ENCODE measurements at places on chromosomes 13 and 19.

- no peak for DNase-seq
Measured at GRCh38 chr13:98405107-98405571, 171.8 kb downstream of the STK24 start.

DNA sequence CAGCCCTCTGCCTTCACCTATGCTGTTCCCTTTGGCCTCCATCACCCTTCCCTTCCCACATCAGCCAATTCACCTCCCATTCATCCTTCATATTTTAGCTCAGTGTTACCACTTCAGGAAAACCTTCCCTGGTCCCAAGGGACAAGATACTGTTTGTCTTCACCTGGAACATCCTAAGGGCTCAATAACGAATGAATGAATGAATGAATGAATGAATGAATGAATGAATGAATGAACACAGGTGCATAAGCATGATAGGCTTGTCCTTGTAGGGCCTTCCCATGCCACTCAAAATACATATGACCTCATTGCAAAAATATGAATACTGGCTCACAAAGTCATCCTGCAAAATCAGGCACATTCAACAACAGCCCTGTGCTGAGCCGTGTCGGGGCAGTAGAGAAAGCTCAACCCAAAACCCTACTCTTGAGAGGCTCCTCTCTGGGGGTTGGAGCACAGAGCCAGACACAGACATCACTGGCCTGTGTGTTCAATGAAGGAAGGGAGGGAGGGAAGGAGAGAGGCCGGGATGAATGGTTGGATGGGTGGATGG, 33.7 kb upstream of the TPM4 start:
- DNase-seq, result no peak

DNA sequence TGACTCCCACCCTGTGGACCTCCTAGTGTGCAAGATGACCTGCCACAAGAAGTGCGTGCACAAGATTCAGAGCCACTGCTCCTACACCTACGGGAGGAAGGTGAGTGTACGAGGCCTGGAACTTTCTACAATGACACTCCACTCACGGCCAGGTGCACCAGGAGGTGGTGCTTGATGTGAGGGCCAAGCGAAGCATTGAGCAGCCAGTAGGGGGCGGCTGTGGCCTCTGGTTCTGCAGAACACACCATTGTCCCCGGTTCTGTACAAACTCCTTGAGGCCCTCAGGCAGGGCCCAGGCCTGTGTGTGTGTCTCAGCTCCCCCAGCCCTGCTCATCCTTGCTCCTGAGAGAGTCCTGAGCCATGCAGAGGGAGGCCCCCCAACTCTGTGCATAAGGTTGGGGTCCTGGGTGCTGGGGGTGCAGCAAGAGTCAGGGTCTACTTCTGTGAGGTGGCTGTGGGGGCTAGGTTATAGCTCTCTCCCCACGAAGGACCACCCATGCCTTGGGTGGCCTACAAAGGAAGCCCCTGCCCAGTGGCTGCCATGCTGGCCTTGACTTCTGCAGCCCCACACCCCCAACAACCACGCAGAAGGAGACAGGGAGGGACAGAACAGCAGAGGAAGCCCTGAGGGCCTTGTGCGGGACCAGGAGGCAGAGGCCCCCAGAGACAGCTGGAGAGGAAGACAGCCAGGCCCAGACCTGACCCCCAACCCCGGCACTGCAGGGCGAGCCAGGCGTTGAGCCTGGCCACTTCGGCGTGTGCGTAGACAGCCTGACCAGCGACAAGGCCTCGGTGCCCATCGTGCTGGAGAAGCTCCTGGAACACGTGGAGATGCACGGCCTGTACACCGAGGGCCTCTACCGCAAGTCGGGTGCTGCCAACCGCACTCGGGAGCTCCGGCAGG, 9.7 kb upstream of the USE1 start:
- peak; percentile 2 for DNase-seq

- no peak for DNase-seq
Measured at GRCh38 chr13:44876782-44877324, 112.4 kb downstream of the NUFIP1 start.

- no peak for DNase-seq
Measured at GRCh38 chr13:100063333-100063732, 25.6 kb upstream of the PCCA start.

- DNase-seq, result no peak
Measured at GRCh38 chr19:50974702-50975556, 5.5 kb upstream of the KLK6 start.

GRCh38 chr13:34869696-34870095, 72.4 kb upstream of the NBEA start:
- no peak for DNase-seq

- DNase-seq, result no peak
Measured at GRCh38 chr13:36804588-36804987, 14.4 kb upstream of the RFXAP start.

- no peak for DNase-seq
Measured at GRCh38 chr13:28497143-28497876, 2.4 kb upstream of the FLT1 start.

GRCh38 chr13:25864116-25864515, 187.7 kb downstream of the SHISA2 start:
- no peak for DNase-seq

DNA sequence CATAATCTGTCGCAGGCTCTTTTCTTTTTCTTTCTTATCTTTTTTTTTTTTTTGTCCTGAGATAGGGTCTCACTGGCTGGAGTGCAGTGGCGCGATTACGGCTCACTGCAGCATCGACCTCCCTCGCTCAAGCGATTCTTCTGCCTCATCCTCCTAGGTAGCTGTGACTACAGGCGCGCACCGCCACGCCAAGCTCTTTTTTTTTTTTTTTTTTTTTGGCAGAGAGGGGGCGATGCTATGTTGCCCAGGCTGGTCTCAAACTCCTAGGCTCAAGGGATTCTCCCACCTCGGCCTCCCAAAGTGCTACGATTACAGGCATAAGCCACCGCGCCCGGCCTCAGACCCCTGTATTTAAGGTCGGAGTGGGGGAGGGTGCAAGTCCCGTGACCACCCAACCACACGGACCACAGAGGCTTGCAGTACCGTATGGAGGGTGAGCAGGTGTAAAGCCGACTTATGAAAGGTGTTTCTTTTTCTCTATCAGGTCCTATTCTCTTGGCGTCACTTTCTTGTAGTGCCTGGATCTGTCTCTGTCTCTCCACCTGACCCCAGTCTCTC, 2.0 kb downstream of the PHLDB3 start:
- no peak for DNase-seq

- no peak for DNase-seq
Measured at GRCh38 chr19:40621966-40622772, 21.0 kb downstream of the LTBP4 start.

DNA sequence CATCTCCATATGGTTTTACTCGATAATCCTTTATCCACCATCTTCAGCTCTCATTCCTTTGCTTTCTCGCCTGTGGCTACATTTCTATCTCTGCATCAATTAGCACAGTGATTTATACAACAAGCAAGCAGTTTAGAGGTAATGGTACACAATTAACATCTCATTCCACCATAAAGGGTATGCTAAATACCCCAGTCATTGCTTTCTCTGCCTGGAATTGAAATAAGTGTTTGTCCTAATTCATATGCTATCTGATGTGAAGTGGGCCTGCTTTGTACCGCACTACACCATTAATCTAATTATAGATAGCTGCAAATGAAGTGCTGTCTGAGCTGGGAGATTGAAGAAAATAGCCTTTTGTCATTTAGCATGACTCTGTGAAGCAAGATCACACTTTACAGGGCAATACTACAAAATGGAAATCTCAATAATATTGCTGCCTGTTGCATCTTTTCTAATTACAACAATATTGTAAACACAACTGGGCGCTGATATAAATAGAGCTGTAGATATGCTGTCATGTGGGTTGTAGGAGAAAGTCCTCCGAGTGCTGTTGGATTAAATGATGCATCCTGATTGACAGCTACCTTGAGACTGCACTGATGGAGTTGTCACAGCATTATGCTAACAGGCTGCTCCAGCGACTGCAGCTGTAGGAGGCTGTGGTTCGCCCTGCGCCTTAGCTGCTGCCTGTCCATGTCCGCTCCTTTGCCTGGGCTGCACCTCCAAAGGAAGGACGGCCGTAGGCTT, 78.2 kb downstream of the GGACT start:
- no peak for DNase-seq

DNA sequence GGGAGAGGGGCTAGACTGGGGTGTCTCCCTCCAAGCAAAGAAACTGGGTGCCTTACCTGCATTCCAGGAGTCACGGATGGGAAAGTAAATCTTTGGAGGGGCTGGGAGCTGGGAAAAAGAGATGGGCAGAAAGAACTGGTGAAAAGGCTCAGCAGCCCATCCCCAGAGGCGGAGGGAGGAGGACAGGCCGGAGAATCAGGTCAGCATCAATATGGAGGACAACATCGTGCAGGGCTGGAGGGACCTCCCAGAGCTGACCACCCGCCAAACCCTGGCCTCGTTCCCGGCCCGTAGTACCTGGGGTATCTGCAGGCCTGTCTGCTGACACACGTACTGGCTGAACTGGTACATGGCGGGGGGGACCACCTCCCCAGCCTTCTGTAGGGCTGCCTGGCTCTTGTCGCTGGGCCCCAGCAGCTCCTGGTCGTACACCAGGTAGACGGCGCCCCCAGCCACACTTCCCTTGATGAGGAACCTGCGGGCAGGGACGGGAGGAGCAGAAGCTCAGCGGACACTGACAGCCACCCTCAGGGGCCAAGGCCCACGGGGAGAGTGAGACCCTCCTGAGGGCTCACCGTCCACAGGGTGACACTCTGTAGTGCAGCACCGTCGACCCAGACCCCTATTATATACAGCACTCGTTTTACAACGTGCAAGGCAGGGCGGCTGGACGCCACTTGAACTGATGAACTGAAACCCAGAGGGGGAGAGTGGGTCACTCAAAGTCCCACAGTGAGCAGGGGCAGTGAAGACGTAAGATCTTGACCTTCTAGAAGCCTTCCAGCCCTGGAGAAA, 830 bp downstream of the MICOS13 start:
- no peak for DNase-seq

GRCh38 chr19:46985542-46986415, 33.9 kb upstream of the NPAS1 start:
- DNase-seq, result no peak

DNA sequence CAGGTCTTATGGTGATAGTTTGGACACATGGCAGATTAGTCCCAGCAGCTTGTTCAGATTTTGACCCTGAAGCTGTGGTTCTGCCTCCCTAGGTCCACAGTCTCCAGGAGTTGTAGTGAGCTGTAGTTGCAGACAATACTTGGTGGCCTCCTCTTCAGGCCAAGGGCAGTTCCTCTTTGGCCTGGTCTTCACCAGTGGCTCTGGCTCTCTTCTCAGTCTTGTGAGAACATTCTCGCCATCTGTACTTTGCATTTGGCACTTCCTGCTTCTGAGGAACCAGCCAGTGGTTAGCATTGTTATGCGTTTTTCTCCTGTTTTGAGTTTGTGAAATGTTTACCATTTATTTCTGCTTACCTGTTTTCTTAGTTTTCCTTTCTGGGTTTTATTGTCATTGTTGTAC, 40.7 kb downstream of the PCCA start:
- no peak for DNase-seq

All from NCI-H526 treated with DMSO at 0.1 percent for 48 hours (cell line).